Activated naive CD4-positive, alpha-beta T cell treated with Interleukin-2 at 50 U/mL for 16 hours (primary cell): ENCODE measurements at places on chromosomes 2 and 18.
A peak's percentile ranks its signal among the peaks of the same experiment; 100 is the strongest.

DNA sequence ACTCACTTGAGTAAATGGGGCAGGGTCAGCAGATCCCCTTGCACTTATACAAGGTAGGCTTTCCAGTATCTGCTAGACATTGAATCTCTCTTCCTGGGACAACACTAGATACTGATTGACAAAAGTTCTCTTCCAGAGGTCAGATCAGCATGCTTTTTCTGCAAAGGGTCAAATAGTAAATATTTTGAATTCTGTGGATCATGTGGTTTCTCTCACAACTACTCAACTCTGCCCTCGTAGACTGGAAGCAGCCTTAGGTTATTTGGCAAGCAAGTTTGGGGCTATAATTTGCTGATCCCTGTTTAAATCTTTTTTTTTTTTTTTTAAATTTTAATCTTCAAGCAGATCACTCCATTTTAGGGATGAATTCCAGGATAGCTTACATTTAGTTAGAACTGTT is 17.4 kb upstream of the NABP1 start:
- DNase-seq: no peak

DNA sequence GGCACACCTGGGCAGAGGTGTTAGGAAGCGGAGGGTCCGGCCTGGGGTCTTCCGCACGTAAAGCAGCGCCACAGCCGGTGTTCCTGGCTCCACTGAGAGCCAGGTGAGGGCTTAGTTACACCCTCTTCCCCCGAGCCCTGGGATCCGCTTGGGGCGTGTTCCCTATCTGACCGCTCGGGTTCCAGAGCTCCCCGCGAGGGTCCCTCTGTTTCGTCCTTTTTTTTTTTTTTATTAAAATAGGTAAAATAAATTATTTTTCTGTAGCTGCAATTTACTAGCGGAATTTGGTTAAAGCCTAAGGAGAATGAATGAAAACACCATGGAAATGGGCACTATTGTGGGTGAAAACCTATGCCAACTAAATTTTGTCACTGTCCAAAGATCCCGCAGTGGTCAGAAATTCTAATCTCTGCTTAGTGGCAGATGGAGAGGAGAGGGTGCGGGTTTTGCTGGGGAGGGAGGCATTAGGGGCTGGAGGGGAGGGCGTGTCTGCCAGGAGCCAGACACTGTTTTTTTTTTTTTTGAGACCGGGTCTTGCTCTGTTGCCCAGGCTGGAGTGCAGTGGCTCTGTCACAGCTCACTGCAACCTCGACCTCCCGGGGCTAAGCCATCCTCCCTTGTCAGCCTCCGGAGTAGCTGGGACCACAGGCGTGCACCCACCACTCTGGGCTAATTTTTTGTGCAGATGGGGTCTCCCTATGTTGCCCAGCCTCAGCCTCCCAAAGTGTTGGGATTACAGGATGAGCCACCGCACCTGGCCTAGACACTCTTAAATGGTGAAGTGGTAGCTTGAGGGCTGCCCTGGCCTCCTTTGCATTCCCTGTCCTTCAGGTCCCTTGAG is 834 bp downstream of the PDCL3 start:
- DNase-seq: no peak

GRCh38 chr18:42931491-42931890 is 184.0 kb downstream of the RIT2 start:
- DNase-seq: no peak

DNA sequence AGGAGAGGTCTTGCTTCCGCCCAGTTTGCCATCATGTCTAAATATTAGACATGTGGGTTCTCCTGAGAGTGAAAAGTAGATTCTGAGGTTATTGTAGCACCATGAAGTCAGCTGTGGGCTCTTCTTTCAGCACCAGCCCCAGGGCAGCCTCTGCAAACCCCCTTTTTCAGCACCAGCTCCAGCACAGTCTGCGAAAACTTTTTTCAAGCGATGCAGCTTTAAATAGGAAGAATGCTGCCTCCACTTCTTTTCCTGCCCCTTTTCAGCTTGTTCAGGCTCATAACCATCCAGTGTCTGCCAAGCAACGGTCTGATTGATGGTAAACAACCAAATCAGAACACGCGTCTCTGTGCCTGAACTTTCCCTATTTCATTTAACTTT is at the start of gene COL5A2:
Gene COL5A2 (minus strand): TSS at position 192 of the 381 bp plus-strand sequence. CDS start 157 bp downstream, at position 35.
- no peak for DNase-seq

DNA sequence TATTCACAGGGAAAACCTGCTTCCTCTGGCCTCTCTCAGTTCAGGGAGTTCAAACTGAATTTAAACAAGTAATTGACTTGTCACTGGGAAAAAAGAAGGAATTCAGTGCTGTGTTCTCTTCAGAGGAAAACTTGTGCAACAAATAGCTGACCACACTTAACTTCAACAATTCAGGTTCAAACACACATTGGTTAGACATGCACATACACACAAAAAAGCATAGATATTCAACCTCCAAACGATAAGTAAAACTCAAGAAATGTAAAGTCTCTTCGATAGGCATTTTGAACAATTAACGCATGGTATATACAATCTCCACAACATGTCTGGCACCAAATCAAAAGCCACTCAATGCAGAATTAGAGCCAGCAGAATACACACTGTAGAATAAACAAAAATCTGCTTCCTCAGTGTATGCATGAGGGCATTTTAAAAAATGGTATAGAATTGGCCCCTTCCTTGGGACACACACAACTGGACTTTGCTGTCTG is 269.0 kb downstream of the TCF4 start:
- no peak for DNase-seq

DNA sequence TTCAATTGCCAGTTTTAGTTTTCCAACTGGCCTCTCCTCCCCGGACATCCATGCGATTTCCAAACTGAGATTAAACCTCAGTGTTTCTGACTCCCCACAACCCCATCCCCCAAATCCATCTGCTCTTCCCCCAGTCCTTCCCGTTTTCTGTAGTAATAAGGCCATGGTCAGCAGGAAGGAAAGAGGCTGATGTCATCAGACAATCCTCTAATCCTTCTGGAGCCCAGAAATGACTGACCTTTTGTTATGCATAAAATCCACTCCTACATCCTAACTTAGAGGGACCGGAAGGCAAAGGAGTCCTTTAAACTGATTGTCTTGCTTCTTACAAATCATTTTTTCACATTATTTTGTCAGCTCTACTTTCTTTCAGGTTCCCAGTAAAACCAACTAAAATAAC is 155.8 kb downstream of the INO80D start:
- no peak for DNase-seq

- peak; percentile 59 for DNase-seq
These were observed 1.2 kb downstream of the PER2 start for GRCh38 chr2:238286987-238287736.

DNA sequence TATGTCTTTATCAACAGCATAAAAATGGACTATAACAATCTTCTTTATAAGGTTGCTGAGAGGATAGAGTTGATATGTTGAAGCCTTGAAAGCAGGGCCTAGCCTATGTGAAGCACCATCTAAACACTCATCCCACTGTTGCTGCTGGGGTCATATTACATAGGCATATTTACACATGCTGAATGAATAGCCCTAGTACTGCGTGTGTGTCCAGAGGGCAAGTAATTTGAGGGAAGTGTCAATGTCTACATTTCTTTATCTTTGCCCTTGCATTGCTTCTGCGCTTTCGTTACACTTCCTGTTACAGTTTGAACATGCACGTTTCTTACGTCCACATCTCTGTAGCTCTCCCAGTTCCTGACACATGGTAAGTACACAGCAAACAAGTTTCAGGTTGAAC is 280.3 kb upstream of the ATP5MC3 start:
- no peak for DNase-seq
